ENCODE measurements at places on chromosomes 3 and 15.
A peak's percentile ranks its signal among the peaks of the same experiment; 100 is the strongest.

DNA sequence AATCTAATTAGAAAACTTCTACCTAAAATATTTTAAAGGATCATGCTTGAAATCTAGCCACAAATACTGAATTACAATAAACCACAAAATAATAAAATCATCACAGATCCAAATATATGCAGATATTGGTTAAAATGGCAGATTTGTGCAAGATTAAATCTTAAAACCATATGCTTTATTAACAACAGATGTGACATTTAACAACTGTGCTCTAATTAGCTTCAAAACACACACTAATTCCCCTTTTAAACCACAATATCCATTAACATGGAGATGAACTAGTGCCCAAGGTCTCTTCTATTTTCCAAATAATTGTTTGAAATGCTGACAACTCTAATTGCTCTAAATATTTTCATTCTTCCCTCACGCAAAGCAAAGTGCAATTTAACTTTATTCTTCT lies 1530.3 kb downstream of the SI start:
- no peak for DNase-seq

DNA sequence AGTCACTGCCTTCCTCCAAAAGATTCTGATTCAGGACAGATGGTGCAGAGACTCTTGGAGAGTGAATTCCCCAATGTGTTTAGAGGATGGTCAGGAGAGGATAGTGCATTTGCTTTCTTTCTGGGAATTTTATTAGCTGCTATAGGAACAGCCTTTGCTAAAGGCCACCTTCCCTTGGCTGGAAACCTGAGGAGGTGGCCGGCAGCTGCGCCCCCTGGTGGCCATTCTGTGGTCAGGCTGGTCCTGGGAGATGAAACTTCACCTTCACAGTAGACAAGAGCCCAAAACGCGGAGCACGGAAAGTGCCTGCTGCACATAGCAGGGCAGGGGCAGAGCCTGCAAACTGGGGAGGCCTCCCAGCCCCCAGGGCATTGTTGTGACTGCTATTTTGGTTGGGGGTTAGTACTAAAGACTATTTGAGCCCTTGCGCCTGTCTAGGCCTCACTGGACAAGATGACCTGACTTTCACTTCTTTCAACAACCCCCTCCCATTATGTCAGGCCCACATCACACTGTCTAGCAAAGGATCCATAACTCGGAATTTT lies 34.3 kb downstream of the SEC22C start:
- peak; percentile 55 for DNase-seq

- DNase-seq = no peak
Observed at GRCh38 chr3:189084620-189085019, 87.2 kb upstream of the TPRG1 start.

- no peak for DNase-seq
Observed at GRCh38 chr3:6601374-6601773, 259.5 kb upstream of the GRM7 start.

- DNase-seq = no peak
Observed at GRCh38 chr3:33007776-33008175, 56.3 kb downstream of the CCR4 start.

- DNase-seq = no peak
Observed at GRCh38 chr15:35880896-35881295, 334.9 kb upstream of the DPH6 start.

Measured in EH (cell line).